Chondrocyte (in vitro differentiated cells): ENCODE measurements at places on chromosomes 13 and 19.

DNA sequence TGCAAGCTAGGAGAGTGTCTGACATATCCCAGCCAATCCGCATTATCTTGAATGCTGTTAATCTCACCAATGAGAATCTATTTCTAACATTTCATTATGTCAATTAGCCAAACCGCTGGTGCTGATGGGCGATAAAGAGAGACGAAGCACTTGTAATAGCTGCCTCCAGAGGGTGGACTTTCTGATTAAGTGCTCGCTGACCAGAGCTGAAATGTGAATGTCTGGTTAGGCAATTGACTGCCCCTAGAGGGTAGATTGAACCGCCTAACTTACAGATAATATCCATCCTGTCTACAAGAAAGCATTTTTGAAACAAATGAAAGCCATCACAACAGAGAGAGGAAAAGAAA lies 552 bp upstream of the GRWD1 start:
- H3K36me3 ChIP-seq: peaks cover 8% of the 10 kb centered on the region
- no peak for DNase-seq
- H3K4me1 ChIP-seq: peaks cover 23% of the 10 kb centered on the region
- peak overlapping the region; percentile 98 for H3K27ac ChIP-seq

GRCh38 chr13:51291341-51291740 lies 48.1 kb upstream of the SERPINE3 start:
- peaks cover 4% of the 10 kb centered on the region for H3K27me3 ChIP-seq
- H3K4me1 ChIP-seq: peaks cover 17% of the 10 kb centered on the region
- no peak overlapping the region for H3K4me3 ChIP-seq
- H3K27ac ChIP-seq: no peak overlapping the region

- peaks cover 54% of the 10 kb centered on the region for H3K4me1 ChIP-seq
- no peak for DNase-seq
- H3K27me3 ChIP-seq: no peaks in the 10 kb centered on the region
These were observed 38.6 kb upstream of the GAS6 start for GRCh38 chr13:113902481-113902880.

GRCh38 chr13:59088716-59089115 lies 1075.0 kb downstream of the DIAPH3 start:
- DNase-seq: no peak
- no peak overlapping the region for H3K27ac ChIP-seq
- no peak overlapping the region for H3K4me3 ChIP-seq
- no peaks in the 10 kb centered on the region for H3K27me3 ChIP-seq

DNA sequence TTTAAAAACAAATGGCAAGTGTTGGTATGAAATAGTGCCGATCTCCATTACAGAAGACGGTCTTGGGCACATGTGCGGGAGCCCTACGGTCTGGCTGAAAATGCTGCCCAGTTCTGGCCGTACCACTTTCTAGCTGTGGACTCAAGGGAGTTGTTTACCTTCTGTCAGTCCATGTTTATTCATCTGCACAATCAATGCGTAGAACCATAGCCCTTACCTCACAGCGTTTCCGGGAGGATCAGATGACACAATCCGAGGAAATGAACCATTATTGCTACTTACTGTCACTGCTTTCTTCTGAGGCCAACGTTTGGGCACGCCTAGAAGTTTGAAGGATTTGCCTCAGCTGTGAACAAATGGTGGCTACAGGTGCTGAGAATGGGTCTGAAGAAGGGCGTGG lies 31.2 kb downstream of the GADD45B start:
- DNase-seq: no peak
- peaks cover 22% of the 10 kb centered on the region for H3K4me1 ChIP-seq
- no peaks in the 10 kb centered on the region for H3K36me3 ChIP-seq

DNA sequence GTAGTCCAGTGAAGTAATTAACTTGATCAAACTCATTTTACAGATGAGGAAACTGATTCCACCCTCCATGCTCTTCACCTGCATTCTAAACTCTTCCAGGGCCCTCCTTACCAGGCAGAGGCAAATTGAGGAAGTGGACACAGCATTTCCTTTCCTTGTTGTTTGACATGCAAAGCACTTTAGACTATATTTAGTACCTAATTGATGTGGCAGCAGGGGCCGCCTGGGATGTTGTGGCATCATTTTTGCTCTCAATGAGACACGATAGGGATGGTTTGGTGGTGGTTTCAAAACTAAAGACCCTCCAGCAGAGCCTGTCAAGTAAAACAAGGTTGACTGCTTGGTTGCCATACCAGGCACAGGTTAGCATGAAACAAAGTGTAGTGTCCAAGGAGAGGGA lies 7.9 kb downstream of the SIPA1L3 start:
- DNase-seq: no peak
- H3K27ac ChIP-seq: no peak overlapping the region
- no peaks in the 10 kb centered on the region for H3K27me3 ChIP-seq
- no peak overlapping the region for H3K4me3 ChIP-seq

GRCh38 chr13:113169277-113170272 lies 11.1 kb downstream of the PROZ start:
- no peak overlapping the region for H3K4me3 ChIP-seq
- H3K27ac ChIP-seq: no peak overlapping the region
- DNase-seq: no peak
- peaks cover 21% of the 10 kb centered on the region for H3K36me3 ChIP-seq
- H3K27me3 ChIP-seq: no peaks in the 10 kb centered on the region
- H3K4me1 ChIP-seq: peaks cover 14% of the 10 kb centered on the region

DNA sequence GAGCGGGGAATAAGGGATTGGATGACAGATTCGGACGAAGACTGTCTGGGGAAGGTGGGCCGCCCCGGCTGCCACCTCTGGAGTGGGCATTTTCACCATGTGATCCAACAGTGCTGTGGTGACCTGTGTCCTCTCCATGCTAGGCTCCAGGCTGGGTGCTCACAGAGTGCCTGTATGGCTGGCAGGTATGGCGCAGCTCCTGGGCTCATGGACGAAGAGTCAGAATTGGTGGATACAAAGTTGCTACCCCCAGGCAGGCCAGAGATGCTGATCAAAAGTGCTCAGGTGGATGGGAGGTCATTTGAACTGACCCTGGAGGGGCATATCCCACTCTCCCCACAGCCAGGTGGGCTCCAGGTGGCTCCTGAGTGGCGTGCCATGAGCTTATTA lies 111.3 kb upstream of the UQCRFS1 start:
- no peaks in the 10 kb centered on the region for H3K27me3 ChIP-seq
- no peak overlapping the region for H3K4me3 ChIP-seq
- no peak for DNase-seq
- no peaks in the 10 kb centered on the region for H3K4me1 ChIP-seq
- no peaks in the 10 kb centered on the region for H3K36me3 ChIP-seq

DNA sequence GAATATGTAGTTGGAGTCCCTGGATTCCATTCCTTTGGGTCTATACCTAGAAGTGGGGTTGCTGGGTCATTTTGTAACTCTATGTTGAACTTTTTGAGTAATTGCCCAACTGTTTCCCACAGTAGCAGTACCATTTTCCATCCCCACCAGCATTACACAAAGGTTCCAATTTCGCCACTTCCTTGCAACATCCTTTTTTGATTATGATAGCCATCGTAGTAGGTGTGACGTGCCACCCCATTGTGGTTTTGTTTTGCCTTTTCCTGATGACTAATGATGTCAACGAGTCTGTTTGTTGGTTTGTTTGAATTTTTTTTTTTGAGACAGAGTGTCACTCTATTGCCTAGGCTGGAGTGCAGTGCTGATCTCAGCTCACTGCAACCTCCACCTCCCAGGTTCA lies 3.3 kb upstream of the PEX11G start:
- H3K4me1 ChIP-seq: peaks cover 14% of the 10 kb centered on the region
- H3K4me3 ChIP-seq: no peak overlapping the region
- H3K27me3 ChIP-seq: peaks cover 2% of the 10 kb centered on the region

DNA sequence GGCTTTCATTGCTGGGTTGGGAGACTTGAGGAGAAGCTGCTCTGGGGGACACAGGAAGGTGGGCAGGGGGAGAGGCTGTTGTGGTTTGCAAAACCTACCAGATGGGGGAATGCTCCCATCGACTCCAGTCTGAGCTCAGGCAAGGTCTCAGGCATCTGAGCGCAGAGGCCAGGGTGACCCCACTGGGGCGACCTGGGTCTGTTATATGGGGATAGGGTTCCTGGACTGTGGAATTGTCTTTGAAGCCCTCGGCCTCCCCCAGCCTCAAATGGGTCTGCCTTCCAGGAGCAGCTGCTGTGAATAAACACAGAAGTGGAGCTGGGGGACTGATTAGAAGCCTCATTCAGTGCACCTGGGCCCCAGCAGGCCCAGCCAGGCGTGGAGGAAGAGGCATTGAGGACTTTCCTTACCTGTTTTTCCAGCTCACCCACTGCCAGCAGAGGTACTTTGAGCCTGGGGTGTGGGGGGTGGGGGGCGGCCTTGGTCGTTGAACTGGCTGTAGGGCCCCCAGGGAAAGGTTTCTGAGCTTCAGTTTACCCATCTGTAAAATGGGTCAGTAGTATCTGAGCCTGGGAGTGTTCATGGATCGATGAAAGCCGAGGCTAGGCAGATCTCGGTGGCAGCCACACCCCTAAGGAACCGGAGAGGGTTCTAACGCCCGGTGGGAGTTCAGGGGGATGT lies 1.4 kb downstream of the CERS4 start:
- no peak for DNase-seq
- H3K36me3 ChIP-seq: no peaks in the 10 kb centered on the region
- H3K4me1 ChIP-seq: peaks cover 17% of the 10 kb centered on the region
- H3K27ac ChIP-seq: no peak overlapping the region

GRCh38 chr19:44839276-44839675 lies 6.8 kb upstream of the NECTIN2 start:
- H3K27ac ChIP-seq: no peak overlapping the region
- no peak for DNase-seq
- no peak overlapping the region for H3K4me3 ChIP-seq
- H3K36me3 ChIP-seq: no peaks in the 10 kb centered on the region

- H3K4me1 ChIP-seq: peaks cover 22% of the 10 kb centered on the region
- H3K4me3 ChIP-seq: no peak overlapping the region
- H3K27me3 ChIP-seq: no peaks in the 10 kb centered on the region
- DNase-seq: no peak
These were observed 1514.7 kb upstream of the MIR17HG start for GRCh38 chr13:89832827-89833226.

DNA sequence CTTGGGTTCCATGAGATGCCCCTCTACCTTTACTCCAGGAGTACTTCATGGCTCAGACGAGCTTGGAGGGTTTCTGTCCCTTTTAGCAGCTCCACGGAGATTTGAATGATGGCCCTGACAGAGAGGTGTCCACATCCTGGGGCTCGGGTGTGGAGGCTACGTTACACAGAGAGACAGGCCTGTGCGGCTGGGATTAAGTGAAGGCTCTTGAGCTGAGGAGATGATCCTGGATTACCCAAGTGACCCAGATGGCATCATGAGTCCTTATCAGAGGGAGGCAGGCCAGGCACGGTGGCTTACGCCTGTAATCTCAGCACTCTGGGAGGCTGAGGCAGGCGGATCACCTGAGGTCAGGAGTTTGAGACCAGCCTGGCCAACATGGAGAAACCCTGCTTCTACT lies 12.4 kb downstream of the DPP9 start:
- no peak overlapping the region for H3K4me3 ChIP-seq
- H3K4me1 ChIP-seq: peaks cover 53% of the 10 kb centered on the region
- no peak overlapping the region for H3K27ac ChIP-seq
- DNase-seq: no peak
- peaks cover 16% of the 10 kb centered on the region for H3K36me3 ChIP-seq

GRCh38 chr13:76683168-76683567 lies 203.0 kb downstream of the KCTD12 start:
- H3K27ac ChIP-seq: no peak overlapping the region
- H3K27me3 ChIP-seq: no peaks in the 10 kb centered on the region
- H3K4me1 ChIP-seq: peaks cover 21% of the 10 kb centered on the region
- no peak for DNase-seq

DNA sequence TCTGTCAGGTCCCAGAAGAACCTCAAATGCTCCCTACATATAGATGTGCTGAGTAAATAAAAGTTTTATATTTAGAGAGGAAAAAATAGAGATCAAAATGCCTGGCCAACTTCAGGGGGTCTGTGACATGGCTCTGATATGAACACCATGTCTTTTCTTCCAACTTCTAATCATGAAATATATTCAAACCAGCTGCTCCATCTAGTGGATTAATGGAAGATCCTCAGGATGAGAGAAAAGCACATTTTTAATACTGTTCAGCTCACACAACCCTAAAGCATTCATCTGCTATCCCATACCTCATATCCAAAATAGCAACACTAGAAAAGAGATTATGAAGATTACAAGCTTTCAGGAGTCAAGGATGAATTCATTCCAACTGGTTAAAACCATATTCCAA lies 56.0 kb upstream of the DOCK9 start:
- no peak overlapping the region for H3K27ac ChIP-seq
- H3K27me3 ChIP-seq: no peaks in the 10 kb centered on the region
- H3K4me1 ChIP-seq: peaks cover 10% of the 10 kb centered on the region
- no peak overlapping the region for H3K4me3 ChIP-seq

- DNase-seq: no peak
- H3K4me1 ChIP-seq: peaks cover 12% of the 10 kb centered on the region
- no peak overlapping the region for H3K27ac ChIP-seq
These were observed 357.9 kb downstream of the KLF12 start for GRCh38 chr13:73776151-73776785.

DNA sequence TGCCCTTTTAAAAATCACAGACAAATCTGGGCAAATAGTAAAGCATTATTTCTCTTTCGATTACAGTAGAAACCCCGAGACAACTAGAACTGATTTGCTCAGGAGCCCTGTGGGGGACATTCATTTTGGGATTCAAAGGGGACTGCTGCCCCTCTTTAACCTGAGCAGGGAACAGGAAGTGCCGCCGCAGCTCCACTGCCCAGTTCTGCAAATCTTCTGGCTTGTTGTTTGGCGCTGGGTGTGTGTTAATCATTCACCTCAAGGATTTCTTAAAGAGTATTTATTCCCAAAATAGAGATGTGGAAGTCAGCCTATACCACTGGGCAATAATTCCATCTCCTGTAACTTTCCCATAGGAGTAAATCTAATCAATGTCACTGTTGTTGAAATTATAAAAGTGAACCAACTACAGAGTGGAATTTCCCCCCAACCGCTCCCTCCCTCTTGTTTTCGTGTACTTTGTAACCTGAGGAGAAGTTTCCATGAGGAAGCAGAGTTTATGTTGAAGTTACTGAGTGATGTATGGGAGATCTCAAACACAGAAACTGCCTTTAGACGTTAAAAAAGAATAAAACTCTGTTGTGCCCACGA lies 515.8 kb downstream of the KLF12 start:
- DNase-seq: no peak
- peaks cover 4% of the 10 kb centered on the region for H3K27me3 ChIP-seq
- no peaks in the 10 kb centered on the region for H3K36me3 ChIP-seq

DNA sequence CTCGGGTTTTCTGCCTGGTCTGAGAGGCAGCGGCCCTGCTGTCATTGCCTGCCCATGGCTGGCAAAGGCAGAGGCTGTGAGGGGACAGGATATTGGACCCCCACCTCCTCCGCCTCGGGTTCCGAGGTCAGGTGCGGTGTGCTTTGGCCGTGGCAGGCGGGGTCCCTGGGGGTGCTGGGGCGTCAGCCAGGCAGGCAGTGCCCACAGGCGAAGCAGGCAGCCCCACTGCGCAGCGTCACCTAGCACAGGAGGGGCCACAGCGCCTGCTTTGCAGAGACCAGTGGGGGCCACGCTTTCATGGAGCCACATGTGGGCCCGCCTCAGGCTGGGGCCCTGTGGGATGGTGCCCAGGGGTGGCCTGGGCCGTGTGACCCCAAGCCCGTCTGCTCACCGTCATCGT lies 96.0 kb downstream of the KDM4B start:
- no peak overlapping the region for H3K4me3 ChIP-seq
- no peaks in the 10 kb centered on the region for H3K27me3 ChIP-seq
- no peak overlapping the region for H3K27ac ChIP-seq
- H3K4me1 ChIP-seq: no peaks in the 10 kb centered on the region
- H3K36me3 ChIP-seq: peaks cover 29% of the 10 kb centered on the region
- no peak for DNase-seq

- DNase-seq: no peak
- H3K27me3 ChIP-seq: peaks cover 63% of the 10 kb centered on the region
These were observed 4.6 kb upstream of the ERFL start for GRCh38 chr19:41932720-41933332.
